ENCODE measurements at places on chromosomes 11 and 22. TPM values are rescaled to one million over a fixed set of nuclear protein-coding genes. Genes with fewer than 3 reads are reported as not detected.

SELENOH gene
- polyA plus RNA-seq = 100 TPM

GAS2L1 gene
- 5.3 TPM for polyA plus RNA-seq

SCARF2 gene
- 15.8 TPM for polyA plus RNA-seq

GRCh38 chr11:35337136-35337913 lies 82.0 kb downstream of the SLC1A2 start:
- DNase-seq = no peak

DNA sequence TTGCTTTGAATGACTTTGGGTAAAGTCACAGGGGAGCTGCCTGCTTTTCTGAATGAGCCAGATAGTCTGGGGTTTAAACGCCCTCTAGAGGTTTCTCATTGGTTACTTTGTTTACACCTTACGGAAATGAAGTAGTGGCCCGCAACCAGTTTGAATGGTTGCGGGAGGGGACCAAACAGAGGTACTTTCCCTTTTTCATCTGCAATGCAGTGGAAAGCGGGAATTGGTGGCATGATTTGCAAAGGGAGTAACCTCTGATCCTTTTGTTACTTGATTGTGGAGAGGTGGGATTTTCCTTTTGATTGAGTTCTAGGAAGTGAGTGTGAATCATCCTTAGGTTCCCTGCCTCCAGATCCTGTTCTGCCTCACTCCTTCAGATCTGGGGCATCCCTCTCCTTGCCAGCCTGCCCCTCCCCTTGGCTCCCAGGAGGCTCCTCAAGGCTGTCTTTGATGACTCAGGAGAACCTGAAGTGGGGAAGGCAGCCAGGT lies 15.9 kb upstream of the GLYATL1 start:
- peak; percentile 46 for DNase-seq

- DNase-seq = no peak
These were observed 265.3 kb downstream of the OPCML start for GRCh38 chr11:133266986-133267385.

DNA sequence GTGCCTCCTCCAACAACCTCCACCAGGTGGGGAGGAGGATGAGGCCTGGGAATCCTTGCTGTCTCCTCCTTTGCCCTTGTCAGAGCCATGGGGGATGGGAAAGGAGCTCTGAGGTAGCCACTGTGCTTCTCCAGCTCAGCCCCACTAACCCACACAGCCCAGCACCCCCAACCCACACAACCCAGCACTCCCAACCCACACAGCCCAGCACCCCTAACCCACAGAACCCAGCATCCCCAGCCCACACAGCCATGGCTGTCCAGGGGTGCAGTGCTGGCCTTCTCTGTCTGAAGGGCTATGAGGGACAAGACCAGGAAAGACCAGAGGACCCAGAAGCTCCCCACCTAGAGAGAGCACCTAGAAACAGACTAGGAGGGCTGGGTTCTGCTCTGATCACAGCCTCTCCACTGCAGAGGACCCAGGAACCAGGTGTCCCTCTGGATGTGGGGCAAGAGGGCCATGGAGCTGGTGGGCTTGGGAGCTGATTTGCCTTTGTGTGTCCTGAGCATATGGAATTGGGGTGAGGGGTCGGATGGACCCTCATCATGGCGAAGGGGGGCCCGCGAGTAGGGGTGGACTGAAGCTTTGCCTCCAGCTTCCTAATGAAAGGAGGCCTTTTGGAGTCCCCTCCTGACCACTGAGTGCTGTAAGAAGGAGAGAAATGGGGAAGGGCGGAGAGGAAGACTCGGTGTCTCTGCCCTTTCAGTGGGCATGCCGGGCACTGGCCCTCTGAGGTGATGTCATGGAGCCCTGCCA lies 117.6 kb upstream of the THY1 start:
- no peak for DNase-seq

GRCh38 chr22:42979606-42980005 lies 35.3 kb downstream of the PACSIN2 start:
- no peak for DNase-seq

GRCh38 chr22:45240104-45240809 lies 437 bp downstream of the KIAA0930 start:
- no peak for DNase-seq

- DNase-seq = peak; percentile 71
These were observed 9.4 kb upstream of the FBLN1 start for GRCh38 chr22:45493286-45493771.

GRCh38 chr11:122724520-122724919 lies 69.0 kb downstream of the UBASH3B start:
- DNase-seq = no peak

- DNase-seq = no peak
These were observed 6.4 kb upstream of the CARD16 start for GRCh38 chr11:105051559-105051958.

DNA sequence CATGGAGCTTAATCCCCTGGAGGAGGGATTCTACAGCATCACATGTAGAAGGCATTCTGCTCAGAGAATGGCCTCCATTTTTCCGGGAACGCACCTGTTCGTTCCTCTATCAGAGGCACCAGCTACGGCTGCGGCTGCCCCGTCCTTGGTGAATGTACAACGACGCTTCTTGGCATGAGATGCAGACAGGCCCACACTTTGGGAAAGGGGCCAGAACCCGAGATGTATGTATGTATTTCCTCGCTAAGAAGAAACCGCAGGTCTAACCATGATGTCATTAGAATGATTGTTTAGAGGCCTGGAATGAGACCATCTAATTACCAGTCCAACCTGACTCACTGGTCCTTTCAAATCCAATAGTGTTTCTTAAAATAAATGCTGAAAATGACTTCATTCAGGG lies 1293.4 kb downstream of the TBC1D22A start:
- no peak for DNase-seq

DNA sequence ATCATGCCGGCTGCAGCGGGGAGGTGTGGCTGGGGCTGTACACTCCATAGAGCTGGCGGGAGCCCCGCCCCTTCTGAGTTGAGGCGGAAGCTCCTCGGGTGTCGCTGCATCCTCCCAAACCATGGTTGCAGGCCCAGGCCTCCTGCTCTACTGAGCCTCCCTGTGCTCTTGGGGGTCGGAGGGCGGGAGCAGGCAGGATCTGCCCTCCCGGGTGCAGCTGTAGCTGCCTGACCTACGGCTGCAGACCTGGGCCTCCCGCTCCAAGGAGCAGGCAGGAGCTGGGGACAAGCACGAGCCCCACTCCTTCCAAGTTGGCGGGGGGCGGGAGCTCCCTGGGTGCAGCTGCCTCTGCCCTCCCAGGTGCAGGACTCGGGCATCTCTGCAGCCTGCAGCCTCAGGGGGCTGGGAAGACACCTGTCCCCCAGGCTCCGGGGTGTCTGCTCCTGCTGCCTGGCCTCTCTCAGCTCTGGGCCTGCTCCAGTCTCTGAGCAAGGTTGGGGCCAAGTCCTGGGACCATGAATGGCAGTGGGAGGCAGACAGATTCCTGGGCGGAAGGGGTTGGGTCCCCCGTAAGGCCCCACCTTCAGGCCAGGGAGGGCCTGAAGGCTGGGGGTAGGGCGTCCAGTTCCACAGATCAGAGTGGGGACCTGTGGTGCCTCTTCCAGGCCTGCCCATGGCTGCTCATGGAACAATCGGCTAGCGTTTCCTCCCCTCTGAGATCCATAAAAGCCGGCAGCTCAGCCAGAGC lies 46.4 kb upstream of the SC5D start:
- no peak for DNase-seq

DNA sequence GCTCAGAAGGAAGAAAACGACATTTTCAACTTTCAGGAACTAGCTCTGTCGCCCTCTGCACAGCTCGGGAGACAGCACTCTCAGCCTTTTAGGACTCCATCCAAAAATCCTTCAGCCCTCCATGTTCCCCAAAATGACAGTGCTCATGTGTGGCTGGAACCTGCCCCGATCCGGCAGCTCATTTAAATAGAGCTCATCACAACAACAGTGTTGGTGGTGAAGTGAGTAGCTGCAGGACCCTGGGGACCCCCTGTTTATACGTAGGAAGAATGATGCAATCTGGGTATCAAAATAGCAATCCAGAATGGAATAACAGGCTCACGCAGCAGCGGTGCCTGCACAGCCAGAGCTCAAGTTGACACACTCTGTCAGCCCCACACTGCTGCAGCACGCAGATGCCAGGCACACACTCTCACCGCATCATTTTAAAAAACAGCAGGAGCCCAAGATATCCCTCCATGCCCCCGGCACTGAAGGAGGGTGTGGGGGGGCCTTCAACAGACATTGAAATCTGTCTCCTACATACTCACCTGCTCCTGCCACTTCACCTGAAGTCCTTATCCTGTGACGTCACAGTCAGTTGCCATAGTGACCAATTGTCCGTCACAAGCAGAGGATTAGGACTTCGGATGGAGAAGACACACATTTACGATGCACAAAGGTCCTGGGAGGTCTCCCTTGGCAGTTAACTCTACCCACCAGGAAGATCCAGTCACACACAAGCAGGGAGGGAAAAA lies 24.0 kb downstream of the TRIM66 start:
- no peak for DNase-seq

Measured in left lung (tissue), 14 donors.